ENCODE measurements at places on chromosomes 7 and 10. TPM values are rescaled to one million over a fixed set of nuclear protein-coding genes. Genes with fewer than 3 reads are reported as not detected.

The HEPACAM2 gene
- total RNA-seq = not detected

The DAGLB gene
- total RNA-seq = 27.0 TPM

The PRR15 gene
- total RNA-seq = 7.9 TPM

The NPY gene
- 1.0 TPM for total RNA-seq

DNA sequence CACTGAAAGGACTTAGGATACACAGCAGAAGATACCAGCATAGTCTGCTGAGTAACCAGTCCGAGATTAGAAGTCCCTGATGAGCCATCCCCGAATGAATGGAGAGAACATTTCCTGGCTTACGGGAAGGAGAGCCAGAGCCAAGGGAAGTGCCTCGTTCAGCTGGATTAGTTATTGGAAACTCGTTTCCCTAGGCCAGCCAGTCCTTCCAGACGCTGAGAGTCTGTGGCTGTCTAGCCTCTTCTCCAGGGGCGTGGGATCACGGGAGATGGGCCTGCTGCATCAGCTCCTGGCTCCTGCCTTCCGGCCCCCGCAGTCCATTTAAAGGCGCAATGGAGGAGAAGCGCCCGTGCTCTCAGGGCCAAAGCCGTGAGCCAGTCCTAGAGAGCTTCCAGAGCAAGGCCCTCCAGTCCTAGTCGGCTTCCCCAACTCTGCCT, 712.8 kb downstream of the PARD3 start:
- H3K27ac ChIP-seq = no peak overlapping the region
- no peak for DNase-seq
- H3K4me1 ChIP-seq = peaks cover 3% of the 10 kb centered on the region
- no peak overlapping the region for H3K4me3 ChIP-seq

- no peak for DNase-seq
- no peaks in the 10 kb centered on the region for H3K36me3 ChIP-seq
- H3K4me1 ChIP-seq = no peaks in the 10 kb centered on the region
- H3K27ac ChIP-seq = no peak overlapping the region
Observed at GRCh38 chr7:25805027-25805687, 346.8 kb upstream of the NFE2L3 start.

The TMEM229A gene
- 0.75 TPM for total RNA-seq

The ACTA2 gene
- total RNA-seq = 2.0 TPM

GRCh38 chr7:87416682-87417587, 58.5 kb downstream of the ABCB4 start:
- no peak overlapping the region for H3K27ac ChIP-seq
- no peaks in the 10 kb centered on the region for H3K4me1 ChIP-seq
- no peaks in the 10 kb centered on the region for H3K36me3 ChIP-seq
- H3K27me3 ChIP-seq = no peaks in the 10 kb centered on the region
- peak; percentile 27 for DNase-seq
- H3K4me3 ChIP-seq = no peak overlapping the region

The SPAM1 gene
- not detected for total RNA-seq

DNA sequence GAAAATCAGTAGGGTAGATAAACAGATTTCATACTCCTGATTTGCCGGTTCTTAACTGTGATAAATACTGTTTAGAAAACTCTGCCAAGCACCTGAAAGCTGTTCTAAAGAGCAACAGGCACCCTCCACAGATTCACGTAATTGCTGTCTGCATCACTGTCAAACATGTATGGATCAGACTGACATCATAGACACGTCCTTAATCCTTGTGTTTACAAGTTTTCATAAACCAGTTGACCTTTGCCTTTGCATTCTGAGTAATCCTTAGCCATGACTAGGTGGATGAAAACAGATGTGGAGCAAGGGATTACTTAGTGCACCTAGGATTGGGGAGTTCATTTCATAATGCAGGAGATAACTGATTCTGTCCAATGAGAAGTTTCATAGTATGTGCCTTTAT, 41.6 kb downstream of the SLC39A12 start:
- H3K36me3 ChIP-seq = no peaks in the 10 kb centered on the region
- no peaks in the 10 kb centered on the region for H3K4me1 ChIP-seq
- no peak for DNase-seq
- H3K27me3 ChIP-seq = no peaks in the 10 kb centered on the region
- H3K4me3 ChIP-seq = no peak overlapping the region

The GLCCI1 gene
- 27.7 TPM for total RNA-seq

The IL2RA gene
- total RNA-seq = not detected

DNA sequence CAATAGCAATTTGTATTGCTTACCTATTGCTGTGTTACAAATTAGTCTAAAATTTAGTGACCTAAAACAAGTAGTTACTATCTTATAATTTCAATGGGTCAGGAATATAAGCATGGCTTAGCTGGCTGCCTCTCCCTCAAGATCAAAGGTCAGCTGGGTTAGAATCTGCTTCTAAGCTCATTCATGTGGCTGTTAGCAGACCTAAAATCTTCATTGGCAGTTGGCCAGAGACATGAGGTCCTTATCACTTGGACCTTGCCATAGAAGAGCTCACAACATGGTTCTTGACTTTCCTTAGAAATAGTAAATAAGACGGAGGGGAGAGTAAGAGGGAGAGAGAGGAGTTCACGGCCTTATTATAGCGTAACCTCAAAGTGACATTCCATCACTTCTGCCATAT, 468.0 kb downstream of the HTR7 start:
- DNase-seq = no peak
- peaks cover 11% of the 10 kb centered on the region for H3K4me1 ChIP-seq
- H3K36me3 ChIP-seq = no peaks in the 10 kb centered on the region
- H3K27ac ChIP-seq = no peak overlapping the region

DNA sequence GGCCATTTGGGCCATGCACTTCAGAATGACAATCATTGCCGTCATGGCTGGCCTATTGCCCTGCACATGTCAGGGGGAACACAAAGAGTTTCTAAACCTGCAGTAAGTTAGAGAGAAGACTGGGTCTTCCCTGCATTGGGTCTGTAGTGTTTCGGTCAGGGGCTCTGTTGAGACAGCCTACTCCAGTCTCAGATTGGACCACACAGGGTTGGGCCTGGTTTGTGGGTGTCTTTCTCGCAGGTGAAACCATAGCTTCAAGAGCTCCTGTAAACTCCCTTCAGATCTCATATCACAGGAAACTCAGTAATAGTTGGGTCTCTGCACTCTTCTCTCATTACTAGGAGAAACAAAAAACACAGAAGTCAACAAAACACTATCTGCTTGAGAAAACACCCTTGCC, 7.3 kb upstream of the TARP start:
- H3K4me3 ChIP-seq = no peak overlapping the region
- no peak overlapping the region for H3K27ac ChIP-seq

The GPR37 gene
- 17.4 TPM for total RNA-seq

- peaks cover 2% of the 10 kb centered on the region for H3K4me1 ChIP-seq
- DNase-seq = no peak
- H3K27ac ChIP-seq = no peak overlapping the region
- peak overlapping the region; percentile 3 for H3K4me3 ChIP-seq
- H3K27me3 ChIP-seq = no peaks in the 10 kb centered on the region
- no peaks in the 10 kb centered on the region for H3K36me3 ChIP-seq
Observed at GRCh38 chr7:81155654-81156373, 237.0 kb upstream of the SEMA3C start.

- no peak for DNase-seq
- H3K27me3 ChIP-seq = no peaks in the 10 kb centered on the region
- H3K4me3 ChIP-seq = no peak overlapping the region
Observed at GRCh38 chr7:4178916-4179687, 503.0 kb upstream of the FOXK1 start.

- DNase-seq = no peak
- H3K4me3 ChIP-seq = no peak overlapping the region
- H3K4me1 ChIP-seq = no peaks in the 10 kb centered on the region
- no peaks in the 10 kb centered on the region for H3K36me3 ChIP-seq
- no peak overlapping the region for H3K27ac ChIP-seq
- H3K27me3 ChIP-seq = peaks cover 10% of the 10 kb centered on the region
Observed at GRCh38 chr10:86357041-86357440, 9.6 kb downstream of the GRID1 start.

The HOXA13 gene
- total RNA-seq = not detected

The HOXA2 gene
- total RNA-seq = not detected

GRCh38 chr10:14532473-14533251, 201.9 kb upstream of the FRMD4A start:
- DNase-seq = no peak
- H3K27me3 ChIP-seq = no peaks in the 10 kb centered on the region
- H3K27ac ChIP-seq = no peak overlapping the region
- no peak overlapping the region for H3K4me3 ChIP-seq

DNA sequence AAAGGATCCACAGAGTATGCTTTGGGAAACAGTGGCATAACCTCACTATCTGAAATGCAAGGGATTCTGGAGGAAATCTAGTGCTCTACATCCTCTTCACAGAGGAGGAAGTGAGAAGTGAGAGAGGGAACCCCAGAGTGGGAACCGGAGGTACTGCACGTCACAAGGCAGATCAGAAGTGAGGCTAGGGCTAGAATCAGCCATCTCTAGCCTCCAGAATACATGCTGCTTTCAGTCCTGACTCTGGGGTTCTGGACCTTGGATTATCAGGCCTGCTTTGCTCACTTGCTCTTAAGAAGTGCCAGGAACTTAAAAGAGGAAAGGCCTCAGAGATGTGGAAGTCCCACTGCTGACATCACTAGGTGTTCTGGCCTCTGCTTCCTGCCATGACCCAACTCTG, 25.7 kb downstream of the ZNF503 start:
- no peak for DNase-seq
- no peak overlapping the region for H3K4me3 ChIP-seq
- H3K27ac ChIP-seq = no peak overlapping the region
- H3K4me1 ChIP-seq = no peaks in the 10 kb centered on the region
- H3K27me3 ChIP-seq = no peaks in the 10 kb centered on the region
- no peaks in the 10 kb centered on the region for H3K36me3 ChIP-seq

GRCh38 chr7:24762771-24763170, 5.5 kb upstream of the GSDME start:
- no peaks in the 10 kb centered on the region for H3K4me1 ChIP-seq
- H3K4me3 ChIP-seq = no peak overlapping the region
- peaks cover 3% of the 10 kb centered on the region for H3K27me3 ChIP-seq
- no peaks in the 10 kb centered on the region for H3K36me3 ChIP-seq
- no peak for DNase-seq
- H3K27ac ChIP-seq = no peak overlapping the region

The TUBB8 gene
- 1.5 TPM for total RNA-seq

- H3K4me1 ChIP-seq = no peaks in the 10 kb centered on the region
- DNase-seq = no peak
- H3K27ac ChIP-seq = no peak overlapping the region
Observed at GRCh38 chr10:60564475-60564874, 174.8 kb upstream of the ANK3 start.

GRCh38 chr10:44369854-44370253, 15.0 kb downstream of the CXCL12 start:
- H3K27ac ChIP-seq = peak overlapping the region; percentile 85
- DNase-seq = no peak
- H3K4me1 ChIP-seq = peaks cover 6% of the 10 kb centered on the region
- no peak overlapping the region for H3K4me3 ChIP-seq
- H3K27me3 ChIP-seq = no peaks in the 10 kb centered on the region

DNA sequence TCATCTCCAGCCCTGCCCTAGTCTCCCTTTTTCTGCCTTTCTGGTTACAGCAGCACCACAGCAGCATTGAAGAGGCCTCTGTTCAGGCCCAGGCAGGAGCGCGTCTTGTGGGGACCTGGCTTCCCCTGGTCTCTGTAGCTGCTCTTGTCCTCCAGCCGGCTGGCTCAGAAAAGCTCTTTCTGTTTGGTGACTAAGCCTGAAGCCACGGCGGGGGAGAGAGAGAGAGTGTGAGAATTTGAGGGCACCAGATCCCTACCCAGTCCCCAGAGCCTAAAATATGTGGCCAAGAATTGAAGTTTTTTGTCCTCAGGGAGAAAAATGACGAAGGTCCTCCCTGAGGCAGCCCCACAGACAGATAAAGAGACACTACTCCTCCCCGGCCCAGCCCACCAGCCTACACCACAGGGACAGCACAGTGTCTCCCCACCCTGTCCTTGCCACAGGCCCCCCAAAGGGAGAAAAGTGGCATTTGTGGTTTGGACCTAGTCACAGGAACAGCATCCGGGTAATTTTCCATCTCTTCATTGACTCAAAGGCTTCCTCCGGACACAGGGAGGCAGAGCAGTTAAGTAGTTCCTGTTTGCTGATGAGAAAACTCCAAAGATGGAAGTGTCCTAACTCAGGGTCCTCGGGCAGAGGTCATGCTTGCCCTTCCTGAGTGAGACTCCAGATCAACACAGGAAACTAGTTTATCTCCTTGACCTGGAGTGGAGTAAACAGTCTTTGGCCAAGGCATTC, 13.3 kb upstream of the FAM180A start:
- H3K4me1 ChIP-seq = peaks cover 2% of the 10 kb centered on the region
- no peaks in the 10 kb centered on the region for H3K27me3 ChIP-seq
- H3K27ac ChIP-seq = no peak overlapping the region

The TPK1 gene
- 1.8 TPM for total RNA-seq

Measured in H1 (cell line).